Stimulated activated CD8-positive, alpha-beta memory T cell treated with anti-CD3 and anti-CD28 coated beads, Interleukin-15, amount 100 ng/mL, for 48 hours (primary cell): ENCODE measurements at places on chromosomes 6 and 20.

- DNase-seq = no peak
Observed at GRCh38 chr6:150153905-150154492, 11.2 kb downstream of the PPP1R14C start.

DNA sequence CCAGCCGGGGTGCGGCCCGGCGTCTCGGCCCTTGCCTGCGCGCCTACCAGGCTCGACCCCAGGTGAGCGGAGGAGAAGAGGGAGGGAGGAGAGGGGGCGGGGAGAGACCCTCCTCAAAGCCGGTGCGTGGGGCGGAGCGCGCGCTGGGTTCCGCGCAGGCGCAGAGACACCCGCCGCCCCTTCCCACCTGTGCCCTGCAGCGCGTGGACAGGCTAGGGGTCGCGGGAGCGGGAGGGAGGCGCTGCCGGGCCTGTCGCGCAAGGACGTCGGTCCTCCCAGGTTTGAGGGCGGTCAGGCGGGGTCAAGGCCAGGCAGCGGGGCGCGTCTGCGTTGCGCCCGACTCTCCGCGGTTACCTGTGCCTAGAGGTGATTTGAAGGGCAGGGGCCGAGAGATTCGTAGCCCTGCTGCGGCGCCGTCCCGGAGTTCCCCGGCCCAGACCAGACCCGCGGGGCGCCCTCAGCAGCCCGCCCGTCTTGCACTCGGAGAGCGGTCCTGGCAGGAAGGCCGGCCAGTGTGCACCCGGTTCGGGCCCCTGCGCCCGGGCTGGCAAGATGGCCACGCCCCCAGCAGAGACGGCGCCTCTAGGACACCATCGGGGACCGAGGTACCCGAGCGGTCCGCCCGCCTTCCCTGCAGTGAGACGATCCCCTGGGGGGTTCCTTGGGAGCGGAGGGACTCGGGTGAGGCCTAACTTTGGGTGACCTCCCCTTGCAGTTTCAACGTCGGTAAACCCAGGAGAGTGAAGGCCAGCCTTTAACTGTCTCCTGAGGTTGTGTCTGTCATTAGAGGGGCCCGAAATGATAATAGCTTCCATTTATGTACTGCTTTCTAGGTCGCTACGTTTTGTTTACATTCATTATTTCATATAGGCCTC is 546 bp downstream of the C6orf136 start:
- DNase-seq = peak; percentile 74

DNA sequence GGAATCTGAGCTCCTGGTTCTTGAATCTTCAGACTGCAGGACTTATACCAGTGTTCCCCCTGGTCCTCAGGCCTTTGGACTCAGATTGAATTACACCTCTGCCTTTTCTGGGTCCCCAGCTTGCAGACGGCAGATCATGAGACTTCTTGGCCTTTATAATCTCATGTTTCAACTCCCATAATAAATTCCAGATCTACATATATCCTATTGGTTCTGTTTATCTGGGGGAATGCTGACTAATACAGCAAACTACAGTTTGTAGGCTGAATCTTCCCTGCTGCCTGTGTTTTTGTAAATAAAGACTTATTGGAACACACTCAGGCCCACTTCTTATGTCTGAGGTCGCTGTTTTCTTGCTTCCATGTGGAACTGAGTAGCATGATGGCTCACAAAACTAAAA is 184.7 kb downstream of the HDGFL1 start:
- no peak for DNase-seq

DNA sequence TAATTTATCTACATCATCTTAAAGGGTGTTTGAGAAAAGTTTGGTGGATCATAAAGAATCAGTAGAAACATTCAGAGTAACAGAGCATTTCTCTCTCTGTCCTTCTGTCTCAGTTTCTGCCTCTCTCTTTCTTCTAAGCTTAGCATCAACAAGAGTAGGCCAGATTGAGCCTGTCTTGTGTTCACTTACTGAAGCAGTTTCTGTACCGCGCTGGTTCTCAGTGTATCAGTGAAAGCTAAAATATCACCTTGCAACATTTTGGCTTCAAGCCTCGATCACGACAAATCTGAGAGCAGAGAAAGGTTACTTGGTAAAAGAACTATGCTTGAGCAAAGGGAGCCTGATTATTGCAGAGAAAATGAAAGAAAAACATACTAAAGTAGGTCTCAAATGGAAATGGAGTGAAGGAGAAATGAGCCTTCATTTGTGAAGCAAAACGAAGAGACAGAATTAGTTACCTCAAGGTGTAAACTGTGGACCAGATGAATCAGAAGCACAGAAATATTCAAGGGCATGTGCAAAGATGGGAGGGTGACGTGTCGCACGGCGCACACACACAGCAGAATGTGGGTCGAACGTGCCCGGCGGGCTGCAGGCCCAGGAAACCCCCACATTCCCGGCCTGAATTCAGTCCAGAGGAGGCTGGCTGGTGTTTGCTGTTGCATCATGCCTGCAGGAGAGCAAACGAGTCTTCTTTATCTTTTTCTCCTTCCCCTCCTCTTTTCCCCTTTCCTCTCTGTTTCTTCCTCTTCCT is 509.3 kb downstream of the QKI start:
- DNase-seq = no peak

DNA sequence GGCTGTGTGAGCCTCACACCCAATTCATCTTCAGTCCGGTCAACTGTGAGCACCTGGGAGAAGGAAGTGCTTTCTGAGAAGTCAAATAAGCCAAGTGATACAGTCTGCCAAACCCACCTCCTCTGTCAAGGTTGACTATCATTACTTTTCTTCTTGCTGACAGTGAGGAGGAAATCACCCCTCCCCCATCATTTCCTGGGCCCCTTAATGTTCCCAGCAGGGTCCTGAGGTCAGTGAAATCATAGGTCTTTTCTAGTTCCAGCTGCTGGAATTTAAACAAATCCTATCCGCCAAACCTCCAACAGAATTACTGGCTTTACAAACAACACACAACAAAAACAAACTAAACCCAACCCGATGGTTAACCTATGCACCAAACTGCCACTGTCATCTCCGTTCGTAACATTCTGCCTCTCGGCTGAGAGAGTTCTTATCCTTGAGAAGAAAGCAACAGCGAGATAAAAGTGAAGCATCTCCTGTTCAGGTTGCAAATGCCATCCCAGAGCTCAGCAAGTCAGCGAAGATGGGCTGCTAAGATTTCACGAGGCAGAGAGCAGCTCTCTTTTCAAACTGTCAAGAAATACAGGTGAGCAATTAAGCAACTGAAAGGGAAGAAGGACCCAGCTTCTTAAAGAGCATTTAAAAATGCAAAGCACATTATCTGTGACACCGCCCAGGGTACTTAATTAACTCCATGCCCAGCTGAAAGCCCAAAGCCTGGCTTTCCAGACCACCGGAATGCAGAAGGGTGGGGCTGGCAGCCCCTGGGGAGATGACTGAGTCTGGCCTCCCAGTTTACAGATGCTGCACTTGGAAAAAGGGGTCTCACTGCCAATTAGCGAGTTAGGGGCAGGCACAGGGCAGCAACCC is 24.7 kb downstream of the GFOD1 start:
- no peak for DNase-seq

- no peak for DNase-seq
Observed at GRCh38 chr6:168589275-168589674, 148.3 kb downstream of the SMOC2 start.

GRCh38 chr20:32227744-32228688 is 20.3 kb downstream of the POFUT1 start:
- DNase-seq = no peak

DNA sequence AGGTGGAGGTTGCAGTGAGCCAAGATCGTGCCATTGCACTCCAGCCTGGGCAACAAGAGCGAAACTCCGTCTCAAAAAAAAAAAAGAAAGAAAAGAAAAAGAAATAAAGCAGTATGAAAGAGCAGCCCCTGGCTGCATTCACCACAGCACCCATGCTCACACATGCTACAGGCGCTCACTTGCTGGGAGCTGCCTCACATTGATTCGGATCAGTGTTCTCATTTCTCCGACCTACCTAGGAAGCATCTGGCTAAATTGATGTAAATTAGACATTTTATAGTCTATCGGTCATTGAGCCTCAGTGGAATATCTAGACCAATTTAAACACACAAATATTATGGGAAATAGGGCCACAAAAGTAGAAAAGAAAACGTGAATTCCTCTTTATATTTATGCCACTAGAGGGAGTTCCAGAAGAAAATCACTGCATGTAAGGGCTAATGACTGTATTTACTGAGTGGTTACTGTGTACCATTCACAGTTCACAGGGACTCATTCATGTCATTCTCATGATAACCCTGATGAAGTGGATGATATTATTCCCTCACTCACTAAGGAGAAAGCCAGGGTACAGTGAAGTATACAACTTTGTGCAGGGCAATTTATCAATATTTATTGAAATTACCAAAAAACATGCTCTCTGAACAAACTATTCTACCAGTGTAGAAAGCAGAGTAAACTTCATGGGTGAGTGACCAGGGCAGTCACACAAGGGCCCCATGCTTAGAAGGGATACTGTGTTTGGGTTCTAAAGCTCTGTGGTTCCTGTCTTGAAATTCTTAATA is 5.3 kb upstream of the MOG start:
- no peak for DNase-seq

- DNase-seq = no peak
Observed at GRCh38 chr6:70124882-70125545, 177.9 kb downstream of the COL9A1 start.

GRCh38 chr6:33878562-33878961 is 74.8 kb upstream of the MLN start:
- DNase-seq = no peak

DNA sequence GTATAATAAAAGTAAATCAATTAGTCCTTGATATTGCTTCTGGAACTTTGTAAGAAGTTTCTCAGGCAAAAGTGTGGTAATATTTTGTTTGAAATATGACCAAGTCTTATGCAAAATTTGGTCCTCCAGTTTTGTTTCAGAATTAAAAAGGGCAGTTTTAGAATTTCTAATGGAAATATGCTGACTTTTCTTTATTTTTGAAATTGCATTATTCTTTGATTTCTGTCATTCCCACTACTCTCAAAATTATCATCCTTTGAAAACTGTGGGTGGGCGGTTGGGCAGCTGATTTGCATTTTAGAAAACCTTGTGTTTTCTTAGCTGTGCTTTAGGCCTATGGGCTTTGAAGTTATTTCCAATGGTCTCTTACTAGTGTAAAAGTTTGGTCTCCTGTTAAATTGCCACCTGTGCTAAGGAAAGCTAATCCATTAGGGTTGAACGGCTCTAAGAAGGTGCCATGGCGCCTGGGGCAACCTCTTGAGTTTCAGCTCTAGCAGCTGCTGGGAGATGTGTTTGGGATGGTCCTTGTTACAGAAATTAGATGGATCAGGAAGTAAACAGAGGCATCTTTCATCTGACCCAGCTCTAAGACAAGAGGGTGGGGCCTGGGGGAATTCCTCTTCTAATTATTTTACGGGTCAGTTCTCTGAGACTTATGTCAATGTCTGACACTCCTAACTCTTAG is 880.8 kb upstream of the SLC35B3 start:
- no peak for DNase-seq

DNA sequence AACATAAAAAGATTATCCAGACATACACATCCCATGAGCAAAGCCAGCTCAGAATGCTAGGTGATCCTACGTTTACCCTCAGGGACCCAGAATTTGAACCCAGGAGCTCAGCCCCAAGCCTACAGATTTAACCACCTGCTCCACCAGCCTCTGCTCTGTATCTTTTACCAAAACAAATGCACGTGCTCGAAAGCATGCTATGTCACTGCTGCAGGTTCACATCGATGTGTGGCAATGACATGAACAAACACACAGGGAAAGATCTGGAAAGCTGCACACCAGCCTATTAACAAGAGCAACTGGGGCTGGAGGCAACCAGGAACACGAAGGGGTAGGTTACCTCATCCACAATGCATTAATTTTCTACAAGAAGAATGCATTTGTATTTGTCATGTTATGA is 32.1 kb downstream of the PREX1 start:
- DNase-seq = no peak

- DNase-seq = no peak
Observed at GRCh38 chr6:43621078-43621835, 7.8 kb downstream of the GTPBP2 start.

- DNase-seq = no peak
Observed at GRCh38 chr6:157232161-157232895, 91.0 kb downstream of the TMEM242 start.

- no peak for DNase-seq
Observed at GRCh38 chr6:52310932-52311331, 26.4 kb upstream of the MCM3 start.

DNA sequence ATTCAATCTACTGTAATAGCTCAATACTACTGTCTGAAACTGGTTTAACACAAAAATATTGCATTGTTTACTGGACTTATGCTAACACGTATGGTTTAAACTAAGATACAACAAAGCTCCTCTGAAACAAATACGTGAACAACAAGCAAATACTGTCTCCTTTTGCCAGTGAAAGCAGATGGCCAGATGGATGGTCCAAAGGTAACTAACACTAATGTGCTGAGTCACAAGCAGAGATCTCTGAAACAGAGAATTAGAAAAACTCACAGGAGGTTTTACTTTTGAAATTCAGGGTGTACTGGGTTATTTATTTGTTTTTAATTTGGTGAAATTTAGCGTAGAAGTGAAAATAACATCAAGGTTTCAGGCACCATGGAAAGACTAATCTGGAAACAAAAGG is 124.3 kb upstream of the SOX4 start:
- DNase-seq = no peak

DNA sequence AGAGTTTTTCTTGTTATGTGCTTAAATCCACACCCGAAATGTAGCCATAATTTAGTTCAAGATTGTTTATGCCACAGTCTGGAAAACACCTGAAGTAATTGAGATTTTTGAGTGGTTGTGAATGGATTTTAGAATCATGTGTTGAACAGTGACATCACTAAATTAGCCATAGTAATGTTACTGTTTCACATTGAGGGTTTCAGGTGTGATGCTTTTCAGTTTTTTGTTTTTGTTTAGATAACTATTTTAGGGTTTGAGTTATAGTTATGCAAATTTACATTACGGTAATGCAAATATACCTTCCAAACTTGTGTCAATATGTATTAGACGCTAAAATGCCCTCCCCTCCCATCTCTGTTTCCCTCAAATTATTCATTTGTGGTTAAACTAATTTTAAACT is 22.9 kb downstream of the QKI start:
- DNase-seq = no peak
